ENCODE measurements at places on chromosomes 3 and 15.

GRCh38 chr3:182567700-182568099 is 225.6 kb upstream of the ATP11B start:
- peak; percentile 56 for DNase-seq

GRCh38 chr3:163538387-163538786 is 1539.9 kb downstream of the SI start:
- no peak for DNase-seq

GRCh38 chr3:4449043-4449805 is 17.8 kb downstream of the SUMF1 start:
- DNase-seq, result no peak

GRCh38 chr15:42996871-42997270 is 76.3 kb upstream of the TTBK2 start:
- no peak for DNase-seq

Measured in right forelimb (tissue), 1 donor.